ENCODE measurements at places on chromosomes 12 and 14.

DNA sequence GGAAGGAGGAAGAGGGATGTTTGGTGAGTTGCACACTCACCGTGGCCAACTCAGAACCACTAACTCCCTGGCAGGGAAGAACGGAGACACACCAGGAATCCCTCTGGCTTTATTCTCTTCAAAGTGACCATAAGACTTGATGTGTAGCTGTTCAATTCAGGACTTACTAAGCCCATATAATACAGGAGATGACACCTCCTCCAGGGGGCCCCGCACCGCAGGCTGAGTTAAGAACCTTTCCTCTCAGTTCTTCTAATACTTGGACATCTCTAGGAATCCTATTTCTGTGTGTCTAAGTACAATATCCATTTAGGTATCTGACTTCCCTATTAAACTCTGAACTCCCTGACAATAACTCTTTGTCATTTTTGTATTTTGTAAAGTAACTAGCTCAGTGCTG is 49.5 kb downstream of the DCAF4 start:
- no peak for DNase-seq

- DNase-seq, result no peak
These were observed 25.6 kb downstream of the SPATA7 start for GRCh38 chr14:88411039-88411438.

GRCh38 chr14:37428954-37429353 is 166.1 kb downstream of the FOXA1 start:
- DNase-seq, result no peak

DNA sequence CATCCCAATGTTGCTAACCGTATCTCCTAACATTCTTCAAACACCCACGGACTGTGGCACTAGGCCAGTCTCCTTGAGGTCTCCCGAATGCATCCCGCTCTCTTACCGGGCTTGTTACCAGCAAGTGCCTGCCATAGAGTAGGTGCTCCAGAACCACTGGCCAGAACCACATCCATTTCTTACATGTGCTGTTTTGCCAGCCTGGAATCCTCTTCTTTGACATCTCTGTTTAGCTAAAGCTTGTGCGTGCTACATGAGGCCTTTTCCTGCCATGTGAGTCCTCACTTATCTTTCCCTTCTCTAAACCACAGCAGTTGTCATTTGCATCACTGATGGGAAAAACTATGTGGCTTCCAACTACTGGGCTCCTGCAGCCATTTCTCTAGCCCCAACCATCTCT is 397.4 kb downstream of the PCNX1 start:
- DNase-seq, result no peak

DNA sequence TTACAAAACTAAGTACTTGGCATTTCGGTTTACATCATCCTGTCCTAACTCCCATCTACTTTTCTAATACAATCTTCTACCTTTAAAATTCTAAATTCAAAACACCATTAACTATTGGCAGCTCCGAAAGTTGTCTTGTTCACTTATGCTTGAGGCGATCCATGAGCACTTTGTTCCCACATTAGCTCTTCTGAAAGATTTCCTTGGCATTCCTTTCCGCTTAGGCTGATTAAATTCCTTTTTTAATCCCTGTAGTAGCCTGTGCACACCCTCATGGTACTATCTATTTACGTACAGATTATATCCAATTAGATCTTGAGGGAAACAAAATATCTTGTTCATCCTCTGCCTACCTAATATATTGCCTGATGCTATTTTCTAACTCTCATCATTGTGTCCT is 480.7 kb downstream of the PRKD1 start:
- no peak for DNase-seq

DNA sequence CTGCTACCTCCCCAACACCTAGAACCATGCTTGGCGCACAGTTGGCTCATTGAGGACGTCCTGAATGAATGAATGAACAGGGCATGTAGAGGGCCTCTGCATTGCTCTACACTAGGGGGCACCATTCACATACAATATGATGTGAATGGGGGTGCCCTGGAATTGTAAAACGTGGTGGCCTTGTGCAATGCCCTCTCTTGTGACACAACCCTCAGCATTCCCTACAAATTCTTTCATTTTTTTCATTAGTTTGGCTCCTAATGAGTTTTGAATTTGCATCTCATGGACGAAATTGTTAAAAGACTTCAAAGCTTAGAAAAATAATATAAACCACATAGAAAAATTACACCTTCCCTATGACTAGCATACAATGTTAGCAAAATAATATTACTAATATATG is 2.3 kb upstream of the DIO2 start:
- no peak for DNase-seq

DNA sequence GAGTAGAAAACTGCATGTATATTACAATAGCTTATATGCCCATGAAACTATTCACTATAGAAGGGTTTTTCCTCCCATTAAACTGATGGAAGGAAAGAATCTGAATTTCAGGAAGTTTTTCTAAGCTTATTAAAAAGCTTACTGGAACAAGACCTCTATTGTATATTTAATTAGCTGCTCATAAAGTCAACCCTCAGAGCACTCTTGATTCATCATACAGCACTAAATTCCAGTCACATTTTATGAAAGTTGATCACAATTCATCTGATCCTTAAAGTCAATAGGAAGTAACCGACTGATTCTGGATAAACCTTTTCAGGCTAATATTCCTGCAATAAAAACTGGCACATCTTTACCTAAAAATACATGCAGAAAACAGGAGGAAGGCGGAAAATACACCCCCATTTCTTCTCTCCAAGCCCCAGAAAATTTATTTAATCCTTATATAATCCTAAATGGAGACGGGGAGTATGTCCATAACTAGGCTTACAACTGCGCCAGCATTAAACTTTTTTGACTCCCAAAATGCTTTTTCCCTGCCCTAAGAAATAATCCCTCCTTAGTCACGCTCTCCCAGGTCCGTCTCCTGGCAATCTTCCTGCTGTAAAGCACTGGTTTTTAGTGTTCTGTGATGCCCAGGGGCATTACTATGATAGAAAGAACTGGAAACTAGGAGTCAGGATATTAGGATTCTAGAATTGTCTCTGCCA is 35.3 kb downstream of the DICER1 start:
- DNase-seq, result no peak

- no peak for DNase-seq
These were observed 79.8 kb downstream of the SRRM4 start for GRCh38 chr12:119060847-119061796.

GRCh38 chr12:130251236-130251780 is 86.4 kb upstream of the PIWIL1 start:
- no peak for DNase-seq

DNA sequence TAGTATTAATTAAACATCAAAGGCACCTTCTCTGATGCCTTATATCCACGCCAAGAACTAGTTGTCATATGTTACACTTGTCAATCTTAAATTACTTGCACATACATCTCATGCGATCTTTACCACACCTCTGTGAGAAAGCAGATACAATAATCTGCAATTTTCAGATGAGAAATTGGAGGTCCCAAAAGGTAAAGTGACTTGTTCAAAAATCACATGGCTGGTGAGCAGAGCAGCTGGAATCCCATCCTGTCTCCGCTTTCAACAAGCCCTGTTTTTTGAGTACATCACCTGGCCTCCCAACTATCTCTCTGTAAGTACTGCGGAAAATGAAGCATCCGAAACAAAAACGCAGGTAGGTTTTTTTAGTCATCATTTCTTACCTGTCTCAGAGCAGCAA is 203.4 kb upstream of the FOXN3 start:
- DNase-seq, result no peak
